ENCODE measurements at places on chromosomes 1 and 21. TPM values are rescaled to one million over a fixed set of nuclear protein-coding genes. Genes with fewer than 3 reads are reported as not detected.

Gene CFAP107
- total RNA-seq, result not detected

- DNase-seq, result no peak
Observed at GRCh38 chr1:19430121-19431068, 54.9 kb downstream of the CAPZB start.

DNA sequence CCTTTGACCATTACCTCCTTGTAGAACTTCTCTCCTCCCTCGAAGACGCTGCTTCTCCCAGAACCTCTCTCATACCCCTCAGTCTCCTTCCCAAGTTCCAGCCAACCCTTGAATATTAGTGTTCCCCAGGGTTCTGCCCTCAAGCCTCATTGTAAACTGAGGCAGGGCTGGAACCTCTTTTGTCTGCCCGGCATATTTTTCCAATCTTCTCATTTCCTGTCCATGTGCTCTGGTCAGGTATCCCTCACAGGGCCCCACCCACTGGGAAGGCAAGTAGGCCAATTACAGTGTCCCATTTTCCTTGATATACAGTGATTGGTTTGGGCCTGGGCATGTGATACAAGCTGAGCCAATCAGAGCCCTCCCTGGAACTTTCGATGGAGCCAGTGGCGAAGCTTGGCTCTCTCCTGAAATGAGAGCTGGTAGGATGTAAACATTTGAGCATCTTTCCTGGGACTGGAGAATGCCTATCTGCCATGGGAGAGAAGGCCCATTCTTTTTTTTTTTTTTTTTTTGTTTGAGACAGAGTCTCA, 57.1 kb upstream of the ID3 start:
- no peak for DNase-seq

Gene KRTAP13-3
- total RNA-seq, result not detected

Gene FNBP1L
- 63.5 TPM for total RNA-seq

DNA sequence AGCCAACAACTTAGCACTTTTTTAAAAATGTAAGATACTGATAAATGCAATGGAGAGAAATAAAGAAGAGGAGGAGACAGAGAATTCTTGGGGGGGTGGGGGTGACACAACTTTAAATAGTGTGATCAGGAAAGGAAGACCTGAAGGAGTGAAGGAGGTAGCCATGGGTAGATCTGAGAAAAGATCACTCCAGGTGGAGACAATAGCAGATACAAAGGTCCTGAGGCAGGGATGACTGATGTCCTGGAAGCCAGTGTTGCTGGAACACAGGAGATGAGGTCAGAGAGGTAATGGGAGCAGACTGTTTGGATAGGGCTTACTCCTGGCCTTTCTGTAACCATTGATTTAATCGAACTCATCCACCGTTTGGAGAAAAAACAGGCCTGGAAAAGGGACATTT, 24.6 kb upstream of the TRABD2B start:
- DNase-seq, result no peak

DNA sequence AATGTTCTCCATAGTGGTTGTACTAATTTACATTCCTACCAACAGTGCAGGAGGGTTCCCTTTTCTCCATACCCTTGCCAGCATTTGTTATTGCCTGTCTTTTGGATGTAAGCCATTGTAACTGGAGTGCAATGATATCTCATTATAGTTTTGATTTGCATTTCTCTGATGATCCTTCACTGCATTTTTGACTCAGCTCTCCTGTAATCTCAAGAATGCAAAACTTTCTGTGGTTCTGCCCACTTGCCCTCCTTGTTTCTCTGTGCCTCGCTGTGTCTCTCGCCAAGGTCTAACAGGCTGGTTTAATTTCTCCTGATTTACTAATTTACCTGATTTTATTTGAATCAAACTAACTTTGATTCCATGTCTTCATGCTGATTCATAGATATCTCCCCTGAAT, 407.9 kb downstream of the ZP4 start:
- DNase-seq, result no peak

GRCh38 chr1:225533238-225533637, 105.4 kb upstream of the LBR start:
- DNase-seq, result no peak

GRCh38 chr1:156590326-156591180, 1.0 kb upstream of the NAXE start:
- DNase-seq, result no peak

- DNase-seq, result no peak
Observed at GRCh38 chr1:209769171-209769904, 13.5 kb downstream of the TRAF3IP3 start.

DNA sequence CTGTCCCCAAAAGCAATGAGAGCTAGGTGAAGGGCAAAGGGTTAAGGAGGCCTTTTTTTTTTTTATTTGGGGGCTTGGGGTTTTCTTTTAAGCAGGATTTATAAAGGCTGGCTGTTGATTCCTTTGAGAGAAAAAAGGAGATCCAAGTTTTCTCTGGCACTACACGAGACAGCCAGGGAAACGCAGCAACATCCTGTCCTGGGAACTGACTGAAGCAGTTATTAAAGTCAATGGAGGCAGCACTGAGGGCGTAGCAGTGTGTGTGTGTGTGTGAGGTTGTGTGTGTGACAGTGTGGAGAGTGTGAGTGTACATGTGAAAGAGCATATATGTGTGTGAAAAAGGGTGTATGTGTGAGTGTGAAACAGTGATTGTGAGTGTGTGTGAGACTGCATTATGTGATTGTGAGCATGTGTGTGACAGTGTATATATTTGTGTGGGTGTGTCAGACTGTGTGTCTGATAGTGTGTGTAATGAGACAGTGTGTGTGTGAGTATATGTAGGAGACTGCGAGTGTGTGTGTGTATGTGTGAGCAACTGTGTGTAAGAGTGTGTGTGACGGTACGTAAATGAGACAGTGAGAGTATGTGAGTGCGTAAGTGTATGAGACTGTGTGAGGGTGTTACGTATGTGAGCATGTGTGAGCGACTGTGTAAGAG, 65.9 kb upstream of the TIAM1 start:
- DNase-seq, result no peak

DNA sequence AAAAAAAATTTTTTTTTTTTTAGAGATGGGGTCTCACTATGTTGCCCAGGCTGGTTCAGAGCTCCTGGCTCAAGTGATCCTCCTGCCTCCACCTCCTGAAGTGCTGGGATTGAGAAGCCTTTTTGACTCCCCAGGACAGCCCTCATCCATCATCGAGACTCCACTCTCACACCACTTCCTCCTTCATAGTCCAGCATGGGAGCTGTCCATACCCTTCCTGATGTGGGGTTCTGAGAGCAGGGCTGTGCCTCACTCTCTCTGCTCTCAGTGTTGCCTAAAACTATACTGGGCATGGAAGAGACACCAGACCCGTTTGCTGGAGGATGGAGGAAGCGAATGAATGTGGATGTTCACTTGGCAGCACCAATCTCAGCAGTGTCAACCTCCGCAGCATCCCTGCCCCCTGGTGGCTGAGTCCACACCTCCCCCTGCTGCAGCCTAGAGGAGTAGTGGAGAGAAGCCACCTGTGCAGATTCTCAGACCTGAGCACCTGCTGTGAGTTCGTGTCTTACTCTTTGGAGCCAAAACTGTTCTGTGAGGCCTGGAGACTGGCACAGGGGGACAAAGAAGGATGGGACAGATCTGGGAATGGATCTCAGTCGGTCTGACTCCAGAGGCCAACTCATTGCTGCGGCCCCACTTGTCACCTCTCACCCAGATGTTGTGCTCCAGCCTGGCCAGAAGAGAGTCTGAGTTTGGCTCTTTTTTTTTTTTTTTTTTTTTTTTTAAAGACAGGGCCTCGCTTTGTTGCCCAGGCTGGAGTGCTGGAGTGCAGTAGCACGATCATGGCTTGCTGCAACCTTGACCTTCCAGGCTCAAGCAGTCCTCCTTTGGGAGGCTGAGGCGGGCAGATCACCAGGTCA, 17.7 kb downstream of the TINAGL1 start:
- peak; percentile 59 for DNase-seq

- no peak for DNase-seq
Observed at GRCh38 chr21:14321042-14321441, 61.9 kb downstream of the HSPA13 start.

DNA sequence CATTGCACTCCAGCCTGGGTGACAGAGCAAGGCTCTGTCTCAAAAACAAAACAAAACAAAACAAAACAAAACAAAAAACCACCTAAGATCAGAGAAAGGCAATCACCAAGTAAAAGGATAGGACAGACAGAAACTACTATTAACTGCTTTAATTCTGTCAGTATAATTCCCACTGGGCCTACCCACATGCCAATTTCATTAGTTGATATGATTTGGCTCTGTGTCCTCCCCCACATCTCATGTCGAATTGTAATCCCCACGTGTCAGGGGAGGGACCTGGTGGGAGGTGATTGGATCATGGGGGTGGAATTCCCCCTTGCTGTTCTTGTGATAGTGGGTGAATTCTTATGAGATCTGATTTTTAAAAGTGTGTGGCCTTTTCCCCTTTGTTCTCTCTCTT, 27.2 kb upstream of the CAPZB start:
- no peak for DNase-seq

Gene OBSCN
- 46.5 TPM for total RNA-seq

DNA sequence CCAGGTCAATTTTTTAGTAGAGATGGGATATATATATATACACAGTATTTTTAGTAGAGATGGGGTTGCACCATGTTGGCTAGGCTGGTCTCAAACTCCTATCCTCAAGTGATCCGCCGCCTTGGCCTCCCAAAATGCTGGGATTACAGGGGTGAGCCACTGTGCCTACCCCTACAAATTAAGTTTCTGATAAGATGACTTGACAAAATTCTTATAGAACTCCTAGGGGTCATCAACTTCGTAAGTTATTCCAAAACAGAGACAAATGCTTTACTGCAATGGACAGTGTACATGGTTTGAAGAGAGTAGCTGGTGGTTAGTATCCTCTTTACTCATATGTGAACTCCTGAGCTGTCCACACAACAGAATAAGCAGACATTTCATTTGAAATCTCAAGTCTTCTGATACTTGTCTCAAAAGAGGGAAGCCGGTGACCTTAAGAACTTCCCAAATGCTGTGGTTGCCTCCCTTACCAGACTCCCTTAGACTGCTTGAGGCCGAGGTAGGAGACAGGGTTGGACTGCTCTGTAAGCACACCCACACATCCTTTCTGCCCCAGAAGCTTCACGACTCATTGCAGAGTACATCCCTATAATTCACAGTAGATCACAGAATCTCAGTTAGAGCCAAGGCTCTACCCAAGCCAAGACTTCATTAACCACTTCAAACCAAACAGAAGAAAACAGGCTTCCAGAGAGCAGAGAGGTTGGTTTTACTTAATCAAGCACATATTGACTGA, 244.1 kb upstream of the IRF2BP2 start:
- DNase-seq, result no peak

Gene BGLAP
- total RNA-seq, result 3.0 TPM

GRCh38 chr1:12099610-12100009, 36.5 kb downstream of the TNFRSF8 start:
- DNase-seq, result no peak

DNA sequence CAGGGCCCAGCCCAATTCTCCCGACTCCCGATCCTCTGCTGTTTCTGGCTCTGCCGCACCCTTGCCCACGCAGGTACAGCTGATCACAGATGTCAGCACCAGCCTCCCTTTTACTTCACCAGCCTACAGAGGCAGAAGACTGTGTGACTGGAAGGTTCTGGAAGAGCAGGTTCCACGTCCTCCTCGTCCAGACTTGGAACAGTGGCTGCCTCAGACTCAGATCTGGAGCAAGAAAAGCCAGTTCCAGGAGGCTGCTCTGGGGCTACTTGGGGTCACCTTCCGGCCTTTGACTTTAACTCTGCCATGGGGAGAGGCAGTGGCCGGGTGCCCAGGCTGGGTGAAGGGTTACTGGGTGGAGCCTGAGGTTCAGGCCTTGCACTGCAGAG, 16.1 kb upstream of the KLHDC7A start:
- no peak for DNase-seq

DNA sequence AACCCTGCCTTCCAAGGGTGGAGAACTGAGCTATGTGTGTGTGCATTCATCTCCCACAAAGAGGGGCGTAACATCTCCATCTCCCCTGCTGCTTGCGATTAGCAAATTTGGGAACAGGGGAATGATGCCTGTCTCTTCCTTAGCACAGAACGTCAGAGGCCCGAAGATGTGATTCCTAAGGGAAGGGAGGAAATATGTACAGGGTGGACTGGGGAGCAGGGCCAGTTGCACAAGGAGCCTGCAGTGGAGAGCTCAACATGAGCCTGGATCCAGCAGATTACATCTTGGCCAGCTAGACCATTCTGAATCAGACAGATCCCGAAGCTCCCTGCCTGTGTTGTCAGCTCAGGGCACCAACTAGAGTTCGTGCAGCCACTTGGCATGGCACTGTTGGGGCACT, 118.1 kb downstream of the NGF start:
- no peak for DNase-seq

Gene CHIA
- not detected for total RNA-seq

Gene FCRL2
- not detected for total RNA-seq

- no peak for DNase-seq
Observed at GRCh38 chr1:242057745-242058115, 58.8 kb upstream of the MAP1LC3C start.

Gene CADM3
- total RNA-seq, result 10.0 TPM

- no peak for DNase-seq
Observed at GRCh38 chr1:205598841-205599668, 32.8 kb downstream of the ELK4 start.

GRCh38 chr1:53076165-53076564, 14.2 kb downstream of the PODN start:
- no peak for DNase-seq

DNA sequence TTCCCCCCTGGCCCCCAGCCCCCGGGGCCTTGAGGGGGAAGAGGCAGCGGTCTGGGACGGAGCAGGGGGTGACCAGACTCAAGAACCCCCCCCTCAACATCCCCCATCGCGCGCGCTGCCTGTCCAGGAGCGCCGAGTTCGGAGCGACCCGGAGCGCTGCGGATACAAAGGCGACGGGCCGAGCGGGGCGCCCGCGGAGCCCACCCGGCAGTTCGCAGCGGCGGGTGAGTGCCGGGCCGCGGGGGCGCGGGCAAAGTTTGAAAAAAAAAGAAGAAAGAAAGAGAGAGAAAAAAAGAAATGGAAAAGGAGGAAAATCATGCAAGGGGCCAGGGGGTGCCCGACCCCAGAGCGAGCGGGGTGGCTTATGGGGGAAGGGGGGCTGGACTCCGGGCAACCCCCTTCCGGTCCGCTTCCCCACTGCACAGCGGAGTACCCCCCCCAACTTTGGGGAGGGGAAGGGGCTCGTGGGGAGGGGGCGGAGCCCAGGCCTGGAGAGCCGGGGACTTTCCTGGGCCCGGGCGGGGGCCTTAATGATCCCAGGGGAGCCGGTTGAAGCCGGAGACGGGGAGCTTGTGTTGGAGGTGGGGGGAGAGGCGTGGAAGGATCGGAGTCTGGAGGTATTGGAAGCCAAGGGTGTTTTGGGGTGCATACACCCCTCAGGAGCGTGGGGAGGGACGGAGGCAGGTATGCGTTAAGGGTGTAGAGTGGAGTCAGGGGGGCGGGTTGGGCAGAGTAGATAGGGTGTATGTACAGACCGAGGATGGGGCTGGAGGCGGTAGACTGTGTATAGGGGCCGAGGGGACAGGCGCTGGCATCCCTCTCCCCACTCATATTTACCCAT, 502 bp downstream of the VANGL2 start:
- peak; percentile 36 for DNase-seq

All from neural crest cell (in vitro differentiated cells).